ENCODE measurements at places on chromosomes 13 and 19. TPM values are rescaled to one million over a fixed set of nuclear protein-coding genes. Genes with fewer than 3 reads are reported as not detected.

The RASIP1 gene
- 2.9 TPM for total RNA-seq

The ZNF14 gene
- total RNA-seq = 4.2 TPM

The KIR2DL4 gene
- total RNA-seq = not detected

The SLITRK6 gene
- 9.0 TPM for total RNA-seq

The SELENOV gene
- total RNA-seq = not detected

The AKAP8L gene
- total RNA-seq = 78.9 TPM

The EFNA2 gene
- total RNA-seq = not detected

The DOCK9 gene
- 62.1 TPM for total RNA-seq

The CEBPG gene
- 124 TPM for total RNA-seq

The TINCR gene
- 4.2 TPM for total RNA-seq

The CEACAM8 gene
- not detected for total RNA-seq

The B3GNT3 gene
- 27.4 TPM for total RNA-seq

- no peak for DNase-seq
Measured at GRCh38 chr13:47794963-47795362, 206.1 kb downstream of the SUCLA2 start.

DNA sequence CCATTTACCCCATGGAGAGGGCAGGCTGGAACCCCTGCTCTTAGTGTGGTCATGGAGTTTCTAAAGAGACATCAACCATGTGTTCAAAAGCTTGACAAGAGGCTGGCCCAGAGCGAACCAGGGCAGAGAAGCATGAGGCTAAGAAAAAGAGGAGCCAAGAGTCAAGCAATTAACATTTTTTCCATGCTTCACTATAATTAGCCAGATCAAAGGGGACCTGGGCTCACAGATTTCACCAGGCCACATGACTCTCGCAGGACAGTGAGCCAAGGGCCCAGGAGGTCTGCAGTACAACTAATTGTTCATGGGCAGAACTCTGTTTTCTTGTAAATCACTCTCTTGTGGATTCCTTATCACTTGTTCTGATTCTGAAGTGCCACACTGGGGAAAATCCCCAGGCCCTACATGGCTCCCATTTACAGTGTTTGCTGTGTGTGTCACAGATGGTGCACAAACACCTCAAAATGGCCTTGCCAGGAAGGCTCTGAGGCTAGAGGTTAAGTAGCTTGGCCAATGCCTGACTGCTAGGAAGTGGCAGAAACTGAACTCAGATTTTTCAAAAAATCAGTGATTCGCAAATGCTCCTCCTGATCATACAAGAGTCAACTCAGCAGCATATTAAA is 101.2 kb downstream of the LHFPL6 start:
- DNase-seq = no peak

GRCh38 chr13:24247016-24247415 is 62.4 kb upstream of the C1QTNF9 start:
- no peak for DNase-seq

DNA sequence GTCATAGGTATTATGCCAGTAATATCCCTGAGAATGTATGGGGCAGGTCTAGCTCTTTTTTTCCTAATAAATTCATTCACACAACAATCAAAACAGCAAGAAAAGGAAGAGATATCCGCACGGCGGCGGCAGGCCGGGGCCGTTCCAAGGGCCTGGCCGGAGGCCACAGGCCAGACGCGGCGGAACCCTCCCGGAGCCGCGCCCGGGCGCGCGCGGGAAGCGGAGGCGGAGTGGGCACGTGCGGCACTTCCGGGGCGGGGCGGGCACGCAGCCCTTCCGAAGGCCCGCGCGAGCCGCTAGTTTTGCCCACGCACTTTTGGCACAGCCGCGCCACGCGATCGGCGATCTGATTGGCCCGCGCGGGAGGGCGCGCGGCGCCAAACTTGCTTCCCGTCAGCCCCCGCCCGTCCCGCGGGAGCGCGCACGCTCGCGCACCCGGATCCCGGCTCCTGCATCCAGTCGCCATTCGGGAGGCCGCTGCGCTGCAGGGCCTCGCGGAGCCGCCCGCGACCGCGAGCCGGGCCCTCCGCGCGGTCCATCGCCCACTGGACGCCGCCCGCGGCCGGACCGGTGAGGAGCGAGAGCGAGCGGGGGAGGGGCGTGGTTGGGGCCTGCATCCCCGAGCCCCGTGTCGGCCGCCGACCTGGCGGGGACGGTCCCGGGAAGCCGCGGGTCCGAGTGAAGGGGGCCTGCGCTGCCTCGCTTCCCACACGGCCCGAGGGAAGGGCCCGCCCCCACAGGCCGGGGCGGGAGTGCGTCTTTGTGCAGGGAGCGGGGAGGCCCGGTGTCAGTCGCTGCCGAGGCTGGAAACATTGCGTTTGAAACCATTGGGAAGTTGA is at the start of gene CHAMP1:
Gene CHAMP1 (plus strand): TSS at position 430 of the 839 bp plus-strand sequence. CDS start 9,340 bp downstream, outside the sequence.
- DNase-seq = peak; percentile 84

- DNase-seq = no peak
Measured at GRCh38 chr13:41428155-41428554, 29.2 kb upstream of the RGCC start.

DNA sequence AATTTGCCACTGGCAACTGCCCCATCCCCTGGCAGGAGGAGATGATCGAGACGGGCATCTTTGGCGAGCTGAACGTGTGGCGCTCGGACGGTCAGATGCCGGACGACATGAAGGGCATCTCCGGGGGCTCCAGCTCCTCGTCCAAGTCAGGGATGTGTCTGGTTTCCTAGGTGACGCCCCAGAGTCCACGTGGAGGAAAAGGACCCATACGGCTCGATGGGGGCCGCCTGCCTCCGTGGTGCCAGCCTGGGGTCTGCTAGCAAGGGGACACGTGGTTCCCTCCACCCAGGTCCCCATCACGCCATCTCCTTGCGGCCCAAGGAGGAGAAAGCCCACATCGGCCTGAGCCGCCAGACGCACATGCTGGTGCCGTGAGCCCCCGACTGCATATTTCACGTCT is 23.8 kb upstream of the TMEM255B start:
- DNase-seq = no peak

GRCh38 chr13:27398360-27398759 is 26.1 kb upstream of the GTF3A start:
- DNase-seq = no peak

GRCh38 chr19:4711211-4711610 is 12.4 kb downstream of the DPP9 start:
- no peak for DNase-seq

- peak; percentile 4 for DNase-seq
Measured at GRCh38 chr19:31280287-31281006, 68.8 kb downstream of the TSHZ3 start.

GRCh38 chr19:33465834-33466233 is 55.8 kb downstream of the PEPD start:
- DNase-seq = no peak

GRCh38 chr19:40948580-40949299 is 42.3 kb upstream of the CYP2B6 start:
- DNase-seq = no peak

GRCh38 chr13:73910733-73911132 is 223.5 kb downstream of the KLF12 start:
- no peak for DNase-seq

DNA sequence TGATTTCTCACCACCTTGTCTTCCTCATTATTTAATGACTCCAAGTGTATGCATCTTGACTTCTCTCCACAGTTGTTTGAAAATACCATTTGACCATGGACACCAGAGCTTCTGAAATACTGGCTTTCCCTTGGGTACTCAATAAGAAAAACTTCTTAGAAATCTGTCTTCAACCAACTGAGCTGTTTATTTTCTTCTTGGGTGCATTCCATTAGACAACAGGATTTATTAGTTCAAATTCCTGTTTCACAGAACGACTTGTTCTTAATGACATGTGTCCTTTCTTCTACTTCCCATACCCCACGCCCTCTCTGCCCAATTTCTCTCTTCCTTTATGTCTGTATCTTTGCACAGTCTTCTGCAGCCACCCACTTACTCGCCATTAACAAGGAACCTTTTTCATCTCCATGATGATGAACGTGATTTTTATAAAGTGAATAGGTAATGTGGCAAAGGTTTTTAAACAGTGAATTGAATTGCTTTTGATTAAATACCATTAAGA is 11.3 kb upstream of the ITM2B start:
- DNase-seq = no peak

GRCh38 chr13:77853703-77854102 is 64.9 kb downstream of the EDNRB start:
- DNase-seq = no peak

DNA sequence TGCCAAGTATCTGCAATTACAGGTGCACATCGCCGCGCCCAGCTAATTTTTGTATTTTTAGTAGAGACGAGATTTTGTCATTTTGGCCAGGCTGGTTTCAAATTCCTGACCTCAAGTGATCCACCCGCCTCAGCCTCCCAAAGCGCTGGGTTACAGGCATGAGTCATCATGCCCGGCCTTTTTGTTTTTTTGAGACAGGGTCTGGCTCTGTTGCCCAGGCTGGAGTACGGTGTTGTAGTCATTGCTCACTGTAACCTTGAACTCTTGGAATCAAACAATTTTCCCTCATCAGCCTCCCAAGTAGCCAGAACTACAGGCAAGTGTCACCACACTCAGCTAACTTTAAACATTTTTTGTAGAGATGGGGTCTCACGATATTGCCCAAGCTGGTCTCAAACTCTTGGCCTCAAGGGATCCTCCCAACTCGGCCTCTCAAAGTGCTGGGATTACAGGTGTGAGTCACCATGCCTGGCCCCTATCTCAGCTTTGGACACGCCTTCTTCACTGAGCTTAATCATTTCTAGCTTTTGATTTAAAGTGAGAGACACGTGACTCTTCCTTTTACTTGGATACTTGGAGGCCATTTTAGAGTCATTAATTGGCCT is 4.0 kb upstream of the IRGC start:
- peak; percentile 27 for DNase-seq

GRCh38 chr13:40271931-40272775 is 394.3 kb downstream of the FOXO1 start:
- DNase-seq = peak; percentile 75

- DNase-seq = no peak
Measured at GRCh38 chr19:33831825-33832224, 35.2 kb downstream of the KCTD15 start.

- DNase-seq = no peak
Measured at GRCh38 chr19:46431824-46432223, 3.1 kb upstream of the PNMA8C start.

DNA sequence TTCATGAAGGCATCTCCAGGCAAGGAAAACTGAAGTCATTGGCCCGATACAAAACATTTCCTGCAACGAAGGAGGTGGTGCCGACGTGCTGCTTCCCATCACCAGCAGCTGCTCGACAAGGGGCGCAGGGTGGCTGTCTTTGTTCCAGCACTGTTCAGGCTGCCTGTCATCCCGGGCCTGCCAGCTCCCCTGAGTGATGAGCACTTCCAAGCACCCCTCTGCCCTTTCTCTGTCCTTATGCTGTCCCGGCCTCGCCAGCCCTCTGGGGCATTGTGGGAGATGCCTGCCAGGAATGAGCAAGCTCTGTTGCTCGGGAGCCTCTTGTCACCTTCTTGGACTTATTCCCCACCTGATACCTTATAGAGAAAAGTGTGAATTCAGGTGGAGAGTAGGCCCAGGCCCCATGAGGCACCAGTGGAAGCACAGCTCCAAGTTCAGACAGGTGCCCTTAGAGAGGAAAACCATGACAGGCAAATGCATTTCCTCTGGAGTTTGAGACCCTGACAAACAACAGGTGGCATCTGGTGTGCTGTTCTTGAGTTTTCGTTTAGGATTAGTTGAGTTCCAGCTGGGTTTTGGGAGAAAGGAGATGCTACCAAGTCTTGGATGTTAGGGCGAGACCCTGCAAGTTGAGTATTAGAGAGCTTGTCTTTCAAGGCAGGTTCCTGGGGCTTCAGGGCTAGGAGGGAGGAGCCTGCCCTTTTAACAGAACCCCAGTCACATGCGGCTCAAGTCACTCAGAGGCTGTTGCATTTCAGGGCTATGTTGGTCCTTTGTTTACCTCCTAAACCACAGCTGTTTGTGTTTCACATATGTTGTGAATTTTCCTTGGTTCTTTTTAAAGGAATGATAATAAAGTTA is 21.4 kb downstream of the BBC3 start:
- DNase-seq = no peak

GRCh38 chr19:1998712-1999708 is 16.5 kb downstream of the BTBD2 start:
- DNase-seq = no peak
